Forelimb muscle (tissue), 1 donor: ENCODE measurements at places on chromosomes 7 and 10.

GRCh38 chr10:73095481-73096021 is 1.1 kb downstream of the P4HA1 start:
- DNase-seq: peak; percentile 79

DNA sequence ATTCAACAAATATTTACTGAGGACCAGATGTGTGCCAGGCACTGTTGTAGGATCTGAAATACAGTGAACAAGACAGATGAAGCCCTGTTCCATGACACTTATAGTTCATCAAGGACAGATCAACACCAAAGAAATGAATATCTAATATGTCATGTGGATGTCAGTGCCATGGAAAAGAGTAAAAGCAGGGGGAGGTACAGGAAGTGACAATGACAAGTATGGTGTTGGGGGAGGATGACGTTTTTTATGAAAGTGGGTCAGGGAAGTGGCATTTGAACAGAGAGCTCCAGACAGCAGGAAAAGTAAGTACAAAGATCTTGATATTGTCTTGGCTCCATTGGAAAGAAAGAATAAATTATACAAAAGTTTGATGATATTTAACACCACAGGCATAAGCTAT is 7.0 kb upstream of the SFMBT2 start:
- DNase-seq: no peak

GRCh38 chr7:1536743-1537534 is 6.4 kb downstream of the MAFK start:
- DNase-seq: peak; percentile 79

DNA sequence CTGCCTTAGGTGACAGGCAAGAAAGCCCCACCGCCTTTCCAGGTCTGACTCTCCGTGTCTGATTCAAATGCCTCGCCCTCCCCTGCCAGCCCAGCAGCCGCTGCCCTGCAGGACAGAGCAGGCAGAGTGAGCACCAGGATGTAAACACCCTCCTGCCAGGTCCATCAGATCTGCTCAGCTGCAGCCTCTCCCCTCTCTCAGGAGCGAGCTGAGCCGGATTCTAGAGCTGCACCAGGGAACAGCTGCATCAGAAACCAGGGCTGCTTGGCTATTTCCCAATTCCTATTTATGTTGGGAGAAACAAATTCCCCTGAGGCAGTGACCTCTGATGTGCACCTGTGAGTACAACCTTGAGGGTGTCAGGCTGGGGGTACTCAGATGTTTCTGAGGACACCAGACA is 121.5 kb upstream of the ZMIZ1 start:
- no peak for DNase-seq

DNA sequence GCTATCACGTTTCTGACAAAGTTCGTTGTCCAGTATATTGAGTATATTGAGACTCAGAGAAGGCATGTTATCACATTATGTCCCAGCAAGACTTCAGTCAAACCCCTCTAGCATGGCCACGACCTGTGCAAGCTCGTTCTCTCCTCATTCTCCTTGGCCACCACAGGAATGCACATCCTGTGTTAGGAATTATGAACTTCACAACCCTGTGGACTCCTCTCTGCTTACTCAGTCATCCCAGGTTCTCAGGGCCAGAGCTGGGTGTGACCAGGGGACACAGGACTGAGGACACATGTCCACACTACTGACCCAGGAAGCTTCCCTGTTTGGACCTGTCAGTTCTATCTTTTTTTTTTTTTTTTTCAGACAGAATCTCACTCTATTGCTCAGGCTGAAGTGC is 4.4 kb downstream of the SH2D4B start:
- no peak for DNase-seq

DNA sequence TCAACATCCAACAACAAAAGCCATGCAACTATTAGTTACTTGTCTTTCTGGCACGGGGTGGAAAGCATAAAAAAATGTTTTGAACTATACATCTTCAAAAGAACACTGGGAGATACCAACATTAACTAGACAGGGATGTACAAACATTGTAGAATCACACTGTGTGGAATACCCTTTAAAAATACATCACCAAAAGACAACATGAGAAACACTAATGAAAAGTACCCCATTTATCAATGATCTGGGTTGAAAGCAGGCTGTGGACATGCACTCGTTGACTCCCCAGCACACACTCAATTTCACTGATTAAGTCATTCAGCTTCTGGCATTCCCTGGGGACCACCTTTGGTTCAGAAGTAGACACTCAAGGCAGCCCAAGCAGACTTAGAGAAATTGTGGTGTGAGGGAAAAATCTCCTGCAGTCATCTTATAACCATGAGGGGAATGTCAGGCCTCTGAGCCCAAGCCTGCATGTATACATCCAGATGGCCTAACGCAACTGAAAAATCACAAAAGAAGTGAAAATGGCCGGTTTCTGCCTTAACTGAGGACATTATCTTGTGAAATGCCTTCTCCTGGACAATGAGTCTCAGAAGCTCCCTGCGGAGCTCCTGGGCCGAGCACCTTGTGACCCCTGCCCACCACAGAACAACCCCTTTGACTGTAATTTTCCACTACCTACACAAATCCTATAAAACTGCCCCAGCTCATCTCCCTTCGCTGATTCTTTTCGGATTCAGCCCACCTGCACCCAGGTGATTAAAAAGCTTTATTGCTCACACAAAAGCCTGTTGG is 53.0 kb downstream of the CACUL1 start:
- DNase-seq: no peak

- DNase-seq: no peak
Observed at GRCh38 chr7:7582596-7582995, 15.9 kb downstream of the MIOS start.

DNA sequence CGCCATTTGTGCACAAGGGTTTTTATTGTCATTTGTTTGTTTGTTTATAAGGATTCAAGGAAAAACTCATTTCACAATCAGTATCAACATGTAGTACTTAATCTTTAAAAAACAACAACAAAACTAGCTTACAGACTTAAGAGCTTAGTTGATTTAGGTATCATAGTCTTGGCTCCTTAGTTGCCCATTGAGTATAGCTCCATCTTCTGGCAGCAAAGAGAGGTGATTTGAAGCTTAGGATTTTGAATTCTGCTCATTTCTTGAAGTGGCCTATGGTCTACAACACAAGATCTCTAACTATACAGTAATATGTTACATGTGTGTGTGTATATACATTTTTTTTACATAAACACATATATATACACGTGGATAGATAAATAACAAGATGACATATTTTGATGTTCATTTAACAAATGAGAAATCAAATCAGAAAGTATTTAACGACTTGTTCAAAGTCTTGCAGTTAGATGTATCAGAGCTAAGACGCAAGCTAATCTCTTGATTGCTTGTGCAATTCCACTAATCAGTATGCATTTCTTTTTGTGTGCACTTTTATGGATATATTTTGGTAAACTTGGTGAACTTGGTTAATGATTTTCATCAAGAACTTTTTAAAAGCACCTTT is 307.3 kb downstream of the CAMK1D start:
- no peak for DNase-seq

DNA sequence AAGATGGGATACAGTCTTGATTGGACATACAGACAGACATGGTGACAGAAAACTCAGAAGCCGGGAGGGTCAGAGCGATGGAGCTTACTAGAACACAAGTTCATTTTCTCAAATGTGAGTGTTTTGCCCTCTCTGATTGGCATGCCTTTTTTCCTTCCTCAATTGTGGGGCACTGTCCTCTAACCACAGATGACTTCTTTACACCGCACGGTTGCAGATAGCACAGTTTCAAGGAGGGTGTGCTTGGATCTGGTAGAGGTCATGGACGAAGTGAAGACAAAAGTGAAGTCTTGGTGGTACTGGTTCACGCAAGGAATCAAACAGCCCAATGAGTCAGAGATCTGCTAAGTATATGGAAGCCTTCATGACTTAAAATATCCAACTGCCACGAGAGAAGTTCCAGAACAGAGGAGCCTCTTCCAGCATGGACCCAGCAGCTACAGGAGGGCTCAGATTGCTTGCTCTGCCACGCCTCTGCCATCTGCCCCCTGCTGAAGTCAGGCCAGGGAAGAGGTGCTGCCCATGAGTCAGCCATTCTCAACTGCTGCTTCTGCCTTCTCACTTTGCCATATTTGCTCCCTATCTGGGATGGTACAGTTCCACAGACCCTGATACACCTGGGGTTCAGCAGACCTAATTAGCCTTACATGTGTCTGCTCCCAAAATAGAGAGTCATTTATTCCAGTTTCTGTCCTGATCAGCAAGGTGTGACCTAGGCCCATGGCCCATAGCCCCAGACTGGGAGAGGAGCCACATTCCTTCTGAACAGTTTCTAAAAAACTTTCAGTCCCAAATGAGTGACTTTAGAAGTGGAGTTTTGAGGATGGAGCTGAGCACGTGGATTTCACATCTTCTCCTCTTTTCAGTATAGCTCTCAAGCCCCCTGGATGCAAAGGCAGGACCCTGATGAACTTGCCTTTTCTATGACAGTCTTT is 413.8 kb downstream of the KCNMA1 start:
- no peak for DNase-seq

- no peak for DNase-seq
Observed at GRCh38 chr7:95865716-95866371, 93.5 kb downstream of the DYNC1I1 start.

- DNase-seq: no peak
Observed at GRCh38 chr7:36600314-36600682, 124.0 kb downstream of the AOAH start.

DNA sequence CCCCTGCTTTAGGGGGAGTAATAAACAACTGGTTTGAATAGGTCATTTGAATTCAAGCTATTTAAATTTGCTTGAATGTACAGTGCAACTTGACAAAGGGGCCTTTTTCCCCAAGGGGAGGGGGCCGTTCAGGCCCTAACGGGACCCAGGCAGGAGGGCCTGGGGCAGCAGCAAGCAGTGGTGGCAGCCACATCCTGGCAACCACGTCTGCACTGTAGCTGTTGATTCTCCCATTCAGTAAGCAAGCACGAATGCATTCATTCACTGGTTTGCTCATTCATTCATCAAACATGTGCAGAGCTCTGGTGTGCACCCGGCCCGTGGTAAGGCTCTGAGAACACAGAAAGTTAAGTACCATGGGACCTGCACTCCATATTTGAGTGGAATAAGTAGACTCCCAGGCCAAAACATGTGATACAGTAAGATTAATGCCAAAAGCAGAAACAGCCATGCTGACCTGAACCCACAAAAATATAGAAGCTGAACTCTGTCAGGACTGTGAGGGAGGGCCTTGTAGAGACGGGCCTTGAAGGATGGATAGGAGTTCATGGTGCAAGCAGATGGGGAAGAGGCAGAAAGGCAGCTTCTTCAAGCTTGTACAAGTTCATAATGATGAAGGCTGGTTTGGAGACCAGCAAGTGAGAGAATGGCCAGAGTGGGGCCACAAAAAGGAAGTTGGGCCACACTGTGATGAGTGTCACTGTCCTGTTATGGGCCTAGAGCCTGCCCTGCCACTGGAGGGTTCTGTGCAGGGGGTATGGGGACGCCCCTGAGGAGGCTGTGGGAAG is 29.3 kb upstream of the C10orf53 start:
- no peak for DNase-seq

- DNase-seq: no peak
Observed at GRCh38 chr7:23472956-23473843, 2.9 kb upstream of the IGF2BP3 start.

GRCh38 chr7:155861480-155861868 is 49.2 kb upstream of the SHH start:
- DNase-seq: no peak

DNA sequence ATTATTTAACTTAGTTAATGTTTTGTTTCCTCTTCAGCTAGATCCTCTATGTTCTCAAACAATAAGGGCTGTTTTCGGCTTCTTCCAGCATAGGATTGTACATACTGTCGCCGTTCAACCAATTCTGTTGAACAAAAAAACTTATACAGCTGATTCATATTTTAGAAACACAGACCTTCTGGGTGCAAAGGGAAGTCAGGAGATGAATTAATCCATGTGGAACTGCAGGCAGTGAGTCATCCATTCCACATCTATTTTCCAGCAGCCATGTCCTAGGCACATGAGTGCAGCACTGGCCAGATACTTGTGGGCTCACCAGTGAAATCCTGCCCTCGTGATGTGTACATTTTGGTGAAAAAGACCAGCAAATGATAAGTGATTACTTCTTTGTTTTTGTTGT is 163.2 kb downstream of the JAZF1 start:
- DNase-seq: no peak

DNA sequence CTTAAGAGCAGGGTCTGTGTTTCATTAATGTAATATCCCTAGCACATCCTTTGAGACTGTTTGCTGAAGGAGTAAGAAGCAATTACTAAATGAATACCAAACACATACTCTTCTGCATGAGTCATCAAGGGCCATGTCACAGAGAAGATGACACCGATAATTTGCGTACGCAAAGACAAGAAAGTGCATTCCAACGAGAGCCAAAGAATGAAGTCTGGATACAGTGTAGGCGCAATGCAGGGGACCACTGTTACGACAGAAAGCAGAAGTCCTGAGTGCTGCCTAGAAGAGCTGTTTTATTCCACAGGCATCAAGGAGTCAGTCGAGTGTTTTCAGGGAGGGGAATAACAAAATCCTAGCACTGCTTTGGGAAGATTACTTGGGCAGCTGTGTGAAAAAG is 62.7 kb downstream of the VPS41 start:
- no peak for DNase-seq
